Pancreas (tissue), 10 donors: ENCODE measurements at places on chromosomes 16 and 17. TPM values are rescaled to one million over a fixed set of nuclear protein-coding genes. Genes with fewer than 3 reads are reported as not detected.

The G6PC1 gene
- total RNA-seq = not detected

DNA sequence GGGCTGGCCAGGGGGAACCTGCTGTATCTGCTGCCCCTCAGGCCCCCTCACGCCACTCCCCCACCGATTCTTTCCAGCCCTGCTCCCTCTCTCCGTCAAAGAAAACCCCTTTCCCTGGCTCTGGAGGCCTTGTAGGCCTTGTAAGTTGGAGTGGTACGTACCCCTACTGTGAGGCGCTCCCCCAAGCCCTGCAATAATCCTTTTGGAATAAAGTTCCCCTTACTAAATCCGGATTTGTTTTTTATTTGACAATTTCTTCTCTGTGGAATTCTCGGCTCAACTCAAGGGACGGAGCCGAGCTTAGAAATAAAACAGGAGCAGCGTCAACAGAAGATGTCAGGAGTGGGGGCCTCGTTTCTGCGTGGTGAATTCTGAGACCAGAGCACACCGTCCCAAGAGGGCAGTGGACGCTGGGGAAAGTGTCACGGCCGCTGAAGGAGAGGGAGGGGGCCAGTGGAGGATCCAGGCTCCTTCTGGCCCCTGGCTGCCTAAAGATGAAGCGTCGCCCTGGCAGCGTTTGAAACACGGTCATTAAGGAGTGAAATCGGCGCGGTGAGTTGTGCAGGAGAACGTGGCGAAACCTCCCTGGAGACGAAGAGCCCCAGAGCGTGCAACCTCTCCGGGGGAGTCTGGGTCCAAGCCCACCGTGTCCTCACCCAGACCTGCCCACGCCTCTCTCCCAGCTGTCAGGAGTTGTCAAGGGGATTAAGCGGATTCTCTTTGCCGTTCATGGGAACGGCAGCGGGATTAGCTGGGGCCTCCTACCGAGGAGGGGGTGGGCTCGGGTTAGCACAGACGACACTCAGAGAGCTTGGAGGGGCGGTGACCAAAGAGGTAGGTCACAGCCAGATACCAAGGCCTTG is 47.0 kb downstream of the SLC7A5 start:
- H3K4me3 ChIP-seq = no peak overlapping the region
- no peak overlapping the region for H3K27ac ChIP-seq
- H3K4me1 ChIP-seq = no peaks in the 10 kb centered on the region
- DNase-seq = no peak
- no peaks in the 10 kb centered on the region for H3K27me3 ChIP-seq
- H3K36me3 ChIP-seq = no peaks in the 10 kb centered on the region

The KRT36 gene
- total RNA-seq = not detected

GRCh38 chr16:50688083-50688482 is 5.3 kb upstream of the NOD2 start:
- DNase-seq = no peak
- H3K27ac ChIP-seq = no peak overlapping the region
- H3K27me3 ChIP-seq = no peaks in the 10 kb centered on the region
- H3K36me3 ChIP-seq = no peaks in the 10 kb centered on the region
- H3K4me1 ChIP-seq = no peaks in the 10 kb centered on the region

DNA sequence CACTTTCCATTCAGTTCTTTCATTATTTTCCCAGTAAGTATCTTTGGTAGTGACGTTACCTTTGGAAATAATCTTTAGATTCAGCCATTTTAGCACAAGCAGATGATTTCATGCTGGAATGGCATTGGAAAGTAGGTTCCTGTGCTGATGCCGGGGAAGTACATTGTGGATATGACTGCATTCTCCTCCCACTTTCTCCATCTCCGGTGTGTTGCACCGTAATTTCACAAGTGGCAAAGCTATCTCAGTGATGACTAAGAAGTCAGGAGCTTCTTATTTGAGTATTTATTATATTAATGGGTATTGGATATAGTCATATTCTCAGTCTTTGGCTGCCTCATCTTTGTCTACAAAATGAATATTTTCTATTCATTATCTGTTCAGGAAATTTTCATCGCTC is 69.8 kb downstream of the MRTFB start:
- no peak overlapping the region for H3K4me3 ChIP-seq
- no peak for DNase-seq
- H3K4me1 ChIP-seq = no peaks in the 10 kb centered on the region
- H3K27me3 ChIP-seq = no peaks in the 10 kb centered on the region
- no peaks in the 10 kb centered on the region for H3K36me3 ChIP-seq

The PRAC2 gene
- total RNA-seq = not detected
